ENCODE measurements at places on chromosomes 1 and 21.

GRCh38 chr1:90955769-90956168, 66.1 kb downstream of the ZNF644 start:
- DNase-seq: no peak

DNA sequence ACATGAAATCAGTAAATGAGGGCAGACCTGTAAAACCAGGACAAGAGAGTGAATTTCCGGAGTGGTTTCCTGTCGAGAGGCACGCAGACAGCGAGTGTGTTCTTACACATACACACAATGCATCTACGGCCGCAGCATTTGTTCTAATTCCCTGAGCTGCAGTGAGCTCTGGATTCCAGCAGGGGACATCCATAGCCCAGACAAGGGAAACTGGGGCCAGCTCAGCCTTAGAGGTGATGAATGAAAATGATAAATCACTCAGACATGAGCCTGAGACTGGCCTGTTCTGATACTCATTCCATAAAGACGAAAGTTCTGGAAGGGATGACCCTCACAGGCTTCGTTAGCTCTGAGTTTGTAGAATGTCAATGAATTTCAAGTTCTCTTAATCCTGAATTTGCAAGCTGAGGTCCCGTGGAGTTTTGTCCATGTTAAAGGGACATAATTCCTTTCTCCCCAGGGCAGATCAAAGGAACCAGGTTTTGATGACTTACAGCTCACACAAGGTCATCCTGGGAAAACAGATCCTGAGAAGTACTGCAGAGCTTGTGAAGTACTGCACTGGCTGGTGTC, 207.9 kb upstream of the C1orf87 start:
- DNase-seq: peak; percentile 70

GRCh38 chr1:41537788-41538351, 53.4 kb upstream of the EDN2 start:
- peak; percentile 61 for DNase-seq

GRCh38 chr1:1092894-1093609, 18.9 kb upstream of the RNF223 start:
- DNase-seq: no peak

DNA sequence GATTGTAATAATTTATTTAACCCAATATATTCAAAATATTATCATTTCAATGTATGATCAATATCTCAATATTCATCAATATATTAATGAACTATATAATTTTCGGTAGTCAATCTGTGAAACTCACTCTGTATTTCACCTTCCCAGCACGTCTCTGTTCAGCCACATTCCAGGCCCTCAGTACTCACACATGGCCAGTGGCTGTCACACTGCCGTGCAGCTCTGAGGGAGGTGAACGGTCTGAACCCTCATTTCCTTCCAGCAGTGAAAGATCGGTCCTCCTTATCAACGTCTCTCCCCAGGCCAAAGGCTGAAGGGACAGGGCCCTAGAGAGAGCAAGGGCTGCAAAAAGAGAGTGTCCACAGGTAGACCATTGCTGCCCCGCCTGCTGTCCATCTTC, 39.5 kb upstream of the ZNF124 start:
- DNase-seq: no peak

- peak; percentile 84 for DNase-seq
Measured at GRCh38 chr1:234564035-234565029, 45.6 kb downstream of the IRF2BP2 start.

DNA sequence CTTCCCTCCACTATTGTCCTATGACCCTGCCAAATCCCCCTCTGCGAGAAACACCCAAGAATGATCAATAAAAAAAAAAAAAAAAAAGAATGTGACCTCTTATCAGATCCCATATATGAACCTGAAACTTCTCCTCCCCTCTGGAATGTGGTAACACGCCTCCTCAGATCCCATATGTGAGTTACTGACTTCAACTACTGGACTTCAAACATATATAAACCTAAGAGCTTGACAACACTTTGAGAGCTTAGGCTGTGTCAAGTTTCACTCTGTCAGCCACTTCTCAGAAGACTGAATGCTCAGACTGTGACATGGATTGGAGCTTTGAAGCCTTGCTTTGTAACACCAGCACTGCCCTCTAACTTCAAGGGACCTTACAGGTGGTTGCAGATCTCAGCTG, 148.4 kb downstream of the COP1 start:
- DNase-seq: no peak

DNA sequence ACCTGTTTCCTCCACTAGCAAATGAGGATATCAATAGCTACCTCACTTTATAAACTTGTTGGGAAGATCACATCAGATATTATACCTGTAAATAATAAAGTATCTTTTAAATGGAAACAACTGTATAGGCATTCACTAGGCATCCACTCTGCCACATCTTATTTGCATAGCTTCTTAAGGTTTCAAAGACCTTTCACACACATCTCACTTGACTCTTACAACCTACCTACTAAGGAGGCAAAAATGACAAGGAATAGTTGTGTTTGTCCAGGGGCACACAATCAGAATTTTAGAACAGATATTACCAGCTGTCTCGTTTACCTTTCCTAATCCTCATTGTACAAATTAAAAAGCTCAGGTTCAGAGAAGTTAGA, 51.5 kb downstream of the VANGL2 start:
- no peak for DNase-seq

Measured in AG10803 (cell line).